ENCODE measurements at places on chromosomes 1 and 21. TPM values are rescaled to one million over a fixed set of nuclear protein-coding genes. Genes with fewer than 3 reads are reported as not detected.
A peak's percentile ranks its signal among the peaks of the same experiment; 100 is the strongest.

OR2T33 gene
- total RNA-seq: not detected

SPATA6 gene
- 1.2 TPM for total RNA-seq

LAD1 gene
- not detected for total RNA-seq

AADACL3 gene
- total RNA-seq: not detected

EPHA8 gene
- not detected for total RNA-seq

AMY1C gene
- not detected for total RNA-seq

RGS1 gene
- total RNA-seq: not detected

DIRAS3 gene
- 3.4 TPM for total RNA-seq

GRCh38 chr1:204146965-204147364 lies 4.9 kb downstream of the ETNK2 start:
- DNase-seq: no peak

DNA sequence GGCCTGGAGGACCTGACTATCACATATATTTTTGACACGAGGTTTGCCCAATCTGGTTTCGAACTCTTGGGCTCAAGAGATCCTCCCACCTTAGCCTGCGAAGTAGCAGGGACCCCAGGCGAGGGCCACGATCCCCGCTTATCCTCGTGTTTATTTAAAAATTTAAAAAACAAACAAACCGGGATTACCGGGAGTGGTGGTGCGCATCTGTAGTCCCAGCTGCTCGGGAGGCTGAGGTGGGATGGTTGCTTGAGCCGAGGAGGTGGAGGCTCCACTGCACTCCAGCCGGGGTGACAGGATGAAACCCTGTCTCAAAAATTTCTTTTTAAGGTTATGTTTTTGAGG lies 452 bp upstream of the EXOSC10 start:
- DNase-seq: no peak

- no peak for DNase-seq
Observed at GRCh38 chr1:161885003-161885402, 118.9 kb downstream of the ATF6 start.

- DNase-seq: no peak
Observed at GRCh38 chr1:62210960-62211359, 16.3 kb downstream of the L1TD1 start.

- DNase-seq: no peak
Observed at GRCh38 chr1:93699049-93699384, 17.4 kb upstream of the BCAR3 start.

DNA sequence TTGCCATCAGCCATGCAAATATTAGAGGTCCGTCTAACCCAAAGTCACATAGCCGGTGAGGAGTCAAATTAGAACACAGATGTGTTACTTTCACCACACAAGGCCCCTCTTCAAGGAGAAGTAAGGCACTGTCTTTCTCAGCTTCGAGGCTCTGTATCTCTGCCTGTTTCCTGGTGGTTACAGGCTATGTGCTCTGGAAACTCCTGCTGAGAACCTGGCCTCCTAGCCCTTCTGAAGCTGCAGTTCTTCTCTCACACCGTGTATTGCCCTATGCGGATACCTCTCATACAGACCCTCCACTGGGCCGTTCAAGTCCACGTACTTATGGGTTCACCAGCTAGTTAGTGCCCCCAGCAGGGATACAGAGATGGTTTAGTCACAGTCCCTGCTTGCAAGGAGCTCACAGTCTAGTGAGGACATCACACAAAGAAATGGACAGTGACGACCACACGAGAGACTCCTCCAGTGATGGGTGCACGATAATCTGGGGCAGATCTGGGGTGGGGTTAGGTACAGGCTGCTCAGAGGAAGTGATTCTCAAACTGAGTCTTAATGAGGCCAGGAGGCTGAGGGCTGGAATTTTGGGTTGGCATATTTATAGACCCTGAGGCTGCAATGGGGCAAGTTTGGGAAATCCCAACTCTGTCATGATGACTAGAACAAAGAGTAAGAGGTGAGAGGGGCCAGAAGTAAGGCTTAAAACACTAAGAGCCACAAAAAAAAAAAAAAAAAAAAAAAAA lies 22.8 kb upstream of the ELOA start:
- DNase-seq: no peak

DNA sequence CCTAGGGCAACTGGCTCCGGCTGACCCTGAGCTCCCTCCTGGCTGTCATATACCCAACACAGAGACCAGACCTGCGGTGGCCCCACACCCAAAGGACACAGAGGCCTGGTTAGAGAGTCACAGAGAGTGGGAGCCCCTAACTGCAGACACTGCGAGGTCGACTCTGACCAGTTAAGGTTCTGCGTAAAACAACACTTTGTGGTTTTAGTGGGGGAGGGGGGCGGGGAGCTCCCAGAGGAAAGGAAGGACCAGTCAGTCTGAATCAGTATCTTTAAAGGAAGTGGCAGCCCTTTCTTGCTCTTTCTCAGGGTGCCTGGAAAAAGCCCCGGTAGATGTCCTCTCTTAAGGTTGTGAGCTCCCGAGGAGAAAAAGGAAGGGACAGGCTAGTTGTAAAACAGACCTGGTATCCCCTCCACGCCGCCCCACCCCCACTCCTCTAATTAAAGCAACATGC lies 2.4 kb downstream of the SSBP3 start:
- peak; percentile 83 for DNase-seq

DNA sequence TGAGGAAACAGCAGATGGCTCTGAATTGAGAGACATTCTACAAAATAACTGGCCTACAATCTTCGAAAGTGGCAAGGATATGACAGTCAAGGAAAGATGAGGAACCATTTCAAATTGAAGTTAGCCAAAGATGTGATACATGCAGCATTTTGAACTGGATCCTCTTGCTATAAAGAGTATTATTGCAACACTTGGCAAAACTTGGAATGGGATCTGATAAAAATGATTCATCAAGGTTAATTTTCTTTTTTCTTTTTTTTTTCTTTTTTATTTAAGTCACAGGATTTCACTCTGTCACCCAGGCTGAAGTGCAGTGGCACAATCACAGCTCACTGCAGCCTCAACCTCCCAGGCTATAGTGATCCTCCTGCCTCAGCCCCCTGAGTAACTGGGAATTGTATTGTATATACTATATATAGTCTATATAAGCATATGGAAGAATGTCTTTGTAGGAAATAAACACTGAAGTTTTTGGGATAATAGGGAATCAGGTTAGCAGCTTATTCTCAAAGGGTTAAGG lies 49.8 kb upstream of the GJA8 start:
- DNase-seq: no peak

DNA sequence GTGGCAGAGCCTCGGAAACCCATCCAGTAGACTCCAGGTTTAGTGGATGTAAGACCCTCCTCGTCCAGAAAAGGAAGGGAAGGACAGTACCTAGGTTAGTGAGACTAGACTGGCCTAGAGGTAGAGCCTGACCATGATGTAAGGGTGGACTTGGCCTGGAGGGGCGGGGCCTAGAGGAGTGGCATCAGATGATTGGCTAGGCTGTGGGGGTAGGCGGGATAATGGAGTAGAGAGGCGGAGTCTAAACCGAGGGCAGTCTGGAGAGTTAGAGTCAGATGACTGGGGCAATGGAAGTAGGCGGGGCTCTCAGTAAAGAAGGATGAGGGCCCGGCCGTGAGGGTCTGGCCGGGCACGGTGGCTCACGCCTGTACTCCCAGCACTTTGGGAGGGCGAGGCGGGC lies 70.1 kb downstream of the EPHB2 start:
- peak; percentile 41 for DNase-seq

DNA sequence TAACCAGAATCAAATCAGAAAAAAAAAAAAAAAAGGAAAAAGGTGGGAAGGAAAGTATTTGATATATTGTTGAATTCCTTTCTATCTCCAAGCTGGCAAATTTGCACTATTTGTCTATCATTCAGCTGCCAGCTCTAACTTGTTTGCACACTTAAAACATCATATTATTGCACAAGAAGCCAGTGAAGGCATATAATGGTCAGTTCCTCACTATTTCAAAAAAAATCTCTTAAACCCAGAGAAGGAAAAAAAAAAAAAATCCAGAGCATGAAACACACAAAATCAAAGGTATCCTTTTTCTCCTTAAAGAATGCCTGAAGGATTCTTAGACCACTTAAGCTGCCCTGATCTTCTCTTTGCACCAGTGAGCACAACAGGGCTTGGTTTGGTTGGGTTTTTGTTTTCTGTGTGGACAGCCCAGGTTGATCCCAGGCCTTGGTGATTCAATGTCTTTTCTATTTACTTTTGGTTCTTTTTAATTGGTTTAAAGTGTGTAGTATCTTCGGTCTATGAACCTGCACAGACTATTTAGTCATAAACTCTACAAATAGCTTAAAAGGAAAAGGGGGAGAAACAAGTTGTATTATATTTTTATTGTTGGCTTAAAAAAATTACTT lies 40.2 kb downstream of the DUSP10 start:
- no peak for DNase-seq

DNA sequence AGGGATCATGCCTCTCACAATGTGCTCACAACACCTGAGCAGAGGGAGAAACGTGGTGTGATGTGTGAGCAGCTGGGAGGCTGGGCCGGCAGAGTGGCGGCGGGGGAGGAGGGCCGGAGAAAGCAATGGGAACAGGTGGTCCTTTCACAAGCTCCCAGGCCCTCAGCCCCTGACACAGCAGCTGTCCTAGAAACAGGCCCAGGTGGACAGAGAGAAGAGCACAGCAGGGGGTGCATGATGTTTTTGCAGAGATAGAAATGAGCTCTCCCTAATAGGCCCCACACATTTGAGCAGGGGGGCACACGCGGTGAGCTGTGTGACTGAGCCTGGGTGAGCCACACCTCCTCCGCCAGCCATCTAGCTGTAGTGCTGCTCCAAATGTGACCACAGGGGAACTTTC lies 7.6 kb upstream of the RGS16 start:
- no peak for DNase-seq

GRCh38 chr21:17780539-17780938 lies 38.6 kb downstream of the C21orf91 start:
- DNase-seq: peak; percentile 58

DNA sequence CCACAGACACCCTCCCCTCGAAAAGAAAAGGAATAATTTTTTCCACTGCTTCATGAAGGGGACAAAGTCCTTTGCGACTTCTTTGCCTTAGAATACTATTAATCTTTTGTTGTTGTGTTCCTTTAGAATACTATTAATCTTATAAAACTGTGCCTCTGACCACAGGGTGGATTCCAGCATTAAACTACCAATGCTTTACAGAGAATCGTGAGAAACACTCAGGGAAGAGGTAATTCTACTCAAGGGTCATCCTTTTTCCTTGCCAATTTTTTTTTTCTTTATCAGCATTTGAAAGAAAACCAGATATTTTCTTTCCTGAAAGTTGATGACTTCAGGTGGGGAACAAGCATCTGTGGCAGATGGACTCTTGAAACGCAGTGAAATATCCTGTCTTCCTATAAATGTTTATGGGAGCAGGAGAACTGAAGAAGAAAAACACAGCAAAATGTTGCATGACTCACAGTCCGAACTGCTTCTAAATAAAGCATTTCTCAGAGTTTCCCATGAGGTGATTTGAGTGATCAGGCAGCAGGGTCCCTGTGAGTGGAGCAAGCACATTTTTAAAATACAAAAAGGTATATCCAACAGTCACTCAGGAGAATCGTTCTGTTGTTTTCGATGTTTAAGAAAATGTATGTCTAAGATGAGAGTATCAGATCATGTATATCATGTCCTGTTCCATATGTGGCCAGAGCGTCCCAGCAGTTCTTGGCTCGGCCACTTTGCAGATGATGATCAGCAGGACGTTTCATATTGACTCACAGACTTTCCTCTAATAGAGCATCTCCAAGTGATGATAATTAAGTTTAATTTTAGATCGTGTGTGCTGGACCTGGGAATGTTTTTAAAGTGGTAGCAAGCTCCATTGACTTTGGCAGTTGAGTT lies 154.2 kb upstream of the RUNX1 start:
- DNase-seq: no peak

GRCh38 chr21:14901482-14901958 lies 163.3 kb downstream of the NRIP1 start:
- DNase-seq: no peak

- no peak for DNase-seq
Observed at GRCh38 chr1:205455581-205456382, at the start of gene BLACAT1. BLACAT1 (minus strand) TSS chr1:205456045.

- DNase-seq: no peak
Observed at GRCh38 chr1:115329965-115330364, 8.1 kb downstream of the NGF start.

DNA sequence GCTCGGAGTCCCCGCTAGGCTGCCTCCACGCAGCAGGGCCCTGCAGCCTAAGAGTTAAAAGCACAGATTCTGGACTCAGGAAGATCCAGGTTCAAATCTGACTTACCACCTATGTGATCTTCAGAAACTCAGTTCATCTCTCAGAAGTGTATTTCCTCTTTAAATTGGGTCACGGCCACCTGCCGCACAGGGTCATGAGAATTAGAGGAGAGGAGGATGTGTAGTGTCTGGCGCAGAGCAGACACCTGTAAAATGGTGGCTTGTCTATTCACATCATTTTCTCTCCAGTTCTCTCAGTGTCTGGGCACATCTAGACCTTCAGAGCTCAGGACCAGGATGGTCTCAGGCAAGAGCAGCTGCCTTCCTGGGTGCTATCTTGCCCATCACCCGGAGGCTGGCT lies 45.8 kb downstream of the PTPRF start:
- no peak for DNase-seq

DNA sequence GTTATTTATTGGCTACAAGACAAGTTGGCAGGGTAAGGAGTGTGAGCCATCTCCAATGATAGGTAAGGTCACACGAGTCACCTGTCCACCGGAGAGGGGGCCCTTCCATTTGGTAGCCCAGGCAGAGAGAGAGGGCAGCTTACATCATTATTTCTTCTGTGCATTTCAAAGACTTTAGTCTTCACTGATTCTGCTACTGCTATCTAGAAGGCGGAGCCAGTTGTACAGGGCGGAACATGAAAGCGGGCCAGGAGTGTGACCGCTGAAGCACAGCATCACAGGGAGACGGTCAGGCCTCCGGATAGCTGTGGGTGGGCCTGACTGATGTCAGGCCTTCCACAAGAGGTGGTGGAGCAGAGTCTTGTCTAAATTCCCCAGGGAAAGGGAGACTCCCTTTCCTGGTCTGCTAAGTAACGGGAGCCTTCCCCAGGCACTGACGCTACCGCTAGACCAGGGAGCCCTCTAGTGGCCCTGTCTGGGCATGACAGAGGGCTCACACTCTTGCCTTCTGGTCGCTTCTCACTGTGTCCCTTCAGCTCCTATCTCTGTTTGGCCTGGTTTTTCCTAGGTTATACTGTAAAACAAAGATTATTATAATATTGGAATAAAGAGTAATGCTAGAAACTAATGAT lies 36.7 kb downstream of the ZNF695 start:
- DNase-seq: peak; percentile 69

GRCh38 chr1:228905701-228906101 lies 170.4 kb downstream of the RHOU start:
- no peak for DNase-seq

DNA sequence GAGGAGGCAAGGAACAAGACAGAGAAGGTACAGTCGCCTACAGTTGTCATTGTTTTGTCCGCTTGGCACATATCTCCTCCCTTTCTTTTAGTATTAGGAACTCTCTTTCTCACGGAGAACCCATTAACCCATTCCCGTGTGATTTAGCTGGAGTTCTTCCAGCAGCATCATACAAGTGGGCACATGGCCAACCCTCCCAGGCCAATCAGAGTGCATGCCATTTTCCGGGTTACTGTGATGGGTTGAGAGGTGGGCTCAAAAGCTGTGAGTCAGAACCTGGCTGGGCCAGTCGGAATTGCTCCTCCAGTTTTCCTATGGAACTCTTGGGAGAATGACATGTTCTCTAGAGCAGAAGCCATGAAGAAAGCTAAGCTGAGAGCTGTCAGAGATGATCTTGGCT lies 83.1 kb upstream of the SOD1 start:
- DNase-seq: no peak
